Liver (tissue), 10 donors: ENCODE measurements at places on chromosomes 4 and X. TPM values are rescaled to one million over a fixed set of nuclear protein-coding genes. Genes with fewer than 3 reads are reported as not detected.

The PWWP3B gene
- total RNA-seq: 2.2 TPM

DNA sequence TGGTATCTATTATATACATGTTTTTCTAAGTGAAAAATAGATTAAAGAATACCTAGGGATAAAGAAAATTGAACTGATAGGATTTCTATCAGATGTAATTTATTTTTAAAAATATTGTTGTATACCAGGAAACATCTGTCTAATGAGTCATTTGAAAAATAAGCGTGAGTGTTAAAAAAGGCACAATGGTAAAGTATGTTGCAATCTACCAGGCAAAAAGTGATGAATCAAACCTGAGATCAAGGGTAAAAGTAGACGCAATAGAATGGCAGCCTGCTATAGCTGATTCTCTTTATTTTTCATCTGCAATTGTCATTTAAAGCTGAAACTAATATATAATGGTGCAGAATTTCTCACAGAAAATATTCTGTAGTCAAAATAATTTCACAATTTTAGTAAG is 1119.6 kb downstream of the PCDH18 start:
- no peak for DNase-seq

The SLC4A4 gene
- 36.7 TPM for total RNA-seq

- no peak for DNase-seq
Measured at GRCh38 chr4:91448668-91449330, 855.0 kb upstream of the GRID2 start.

- DNase-seq: no peak
Measured at GRCh38 chr4:15253349-15253748, 174.5 kb upstream of the C1QTNF7 start.

The RGN gene
- 27.8 TPM for total RNA-seq

The DDX60 gene
- total RNA-seq: 9.7 TPM

GRCh38 chrX:55033429-55033828 is 2.7 kb upstream of the ALAS2 start:
- no peak for DNase-seq

DNA sequence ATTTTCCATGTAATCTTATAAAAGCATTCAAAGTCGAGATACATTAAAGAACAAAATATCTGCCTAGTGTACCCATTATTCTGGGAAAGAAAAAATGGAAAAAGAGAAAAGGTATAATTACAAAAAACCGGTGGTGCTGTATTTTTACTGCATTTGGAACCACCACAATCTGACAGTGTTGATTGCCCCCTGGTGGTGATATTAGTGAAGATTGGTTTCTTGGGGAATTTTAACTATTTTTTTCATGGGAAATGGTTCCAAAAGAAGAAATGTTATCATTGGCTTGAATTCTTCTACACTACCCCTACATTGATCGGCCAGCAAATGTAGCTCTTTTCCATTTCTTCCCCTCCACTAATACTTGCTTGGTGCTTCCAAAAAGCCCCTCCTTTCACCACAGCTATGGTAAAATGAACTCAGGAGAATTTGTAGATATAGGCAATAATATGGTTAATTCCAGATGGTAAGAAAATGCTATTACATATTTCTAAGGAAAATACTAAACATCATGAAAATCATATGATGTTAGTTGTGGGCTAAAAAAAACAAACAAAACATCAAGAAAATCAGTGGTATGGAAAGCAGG is 50.0 kb downstream of the COX18 start:
- DNase-seq: no peak

- DNase-seq: no peak
Measured at GRCh38 chr4:77196866-77197265, 39.9 kb downstream of the CCNG2 start.

The ARHGAP36 gene
- total RNA-seq: not detected

- DNase-seq: no peak
Measured at GRCh38 chr4:1075225-1075624, 38.1 kb downstream of the RNF212 start.

The ZFYVE28 gene
- 6.1 TPM for total RNA-seq

- DNase-seq: no peak
Measured at GRCh38 chr4:33751050-33751449, 2493.3 kb downstream of the ARAP2 start.

The DMP1 gene
- total RNA-seq: not detected

The STATH gene
- not detected for total RNA-seq

The MAGEE1 gene
- total RNA-seq: 0.25 TPM

DNA sequence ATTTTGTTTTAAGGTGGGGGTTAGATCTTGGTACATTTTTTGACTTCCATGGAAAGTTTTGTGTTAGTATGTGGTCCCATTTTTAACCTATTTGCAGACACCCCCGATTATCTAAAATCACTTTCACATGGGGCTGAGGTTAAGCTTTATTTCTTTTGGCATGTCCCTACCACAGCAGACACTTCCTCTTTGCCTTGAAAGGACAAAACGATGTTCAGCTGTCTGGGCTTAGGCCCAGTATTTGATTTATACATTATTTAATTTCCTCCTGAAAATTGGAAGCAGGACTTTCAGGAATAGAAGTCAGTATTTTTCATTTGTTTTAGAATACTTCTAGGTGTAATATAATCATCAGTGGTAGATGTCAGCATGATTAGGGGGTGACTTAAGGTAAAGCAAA is 112.4 kb upstream of the SPRY1 start:
- DNase-seq: no peak

DNA sequence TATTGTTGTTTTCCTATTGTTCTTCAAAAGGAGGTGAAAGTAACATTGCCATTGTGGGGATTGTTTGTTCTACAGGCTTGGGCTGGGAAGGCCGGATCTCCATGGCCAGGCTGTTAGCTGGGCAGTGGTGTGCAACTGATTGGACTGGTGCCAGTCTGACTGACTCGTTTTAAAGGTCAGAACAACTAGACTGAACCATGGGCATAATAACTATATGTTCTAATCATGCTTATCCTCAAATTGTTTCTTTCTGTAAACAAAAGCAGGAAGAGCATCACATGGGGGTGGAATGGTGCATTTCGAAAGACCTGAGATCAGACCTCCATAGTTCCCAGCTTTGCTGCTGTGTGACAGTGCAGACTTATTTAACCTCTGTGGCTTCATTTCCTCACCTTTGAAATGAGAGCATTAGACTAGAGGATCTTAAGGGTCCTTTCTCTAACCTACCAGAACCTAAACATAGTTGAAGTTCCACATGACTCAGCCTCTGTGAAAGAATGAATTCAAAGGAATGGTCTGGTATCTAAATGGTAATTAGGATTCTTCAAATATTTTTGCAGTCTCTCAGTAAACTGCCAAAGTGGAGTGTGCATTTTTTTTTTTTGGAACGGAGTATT is 66.7 kb upstream of the PGRMC2 start:
- DNase-seq: peak; percentile 38

- DNase-seq: no peak
Measured at GRCh38 chr4:46931981-46932380, 22.9 kb upstream of the COX7B2 start.

GRCh38 chrX:148540114-148540513 is 39.7 kb downstream of the AFF2 start:
- no peak for DNase-seq

DNA sequence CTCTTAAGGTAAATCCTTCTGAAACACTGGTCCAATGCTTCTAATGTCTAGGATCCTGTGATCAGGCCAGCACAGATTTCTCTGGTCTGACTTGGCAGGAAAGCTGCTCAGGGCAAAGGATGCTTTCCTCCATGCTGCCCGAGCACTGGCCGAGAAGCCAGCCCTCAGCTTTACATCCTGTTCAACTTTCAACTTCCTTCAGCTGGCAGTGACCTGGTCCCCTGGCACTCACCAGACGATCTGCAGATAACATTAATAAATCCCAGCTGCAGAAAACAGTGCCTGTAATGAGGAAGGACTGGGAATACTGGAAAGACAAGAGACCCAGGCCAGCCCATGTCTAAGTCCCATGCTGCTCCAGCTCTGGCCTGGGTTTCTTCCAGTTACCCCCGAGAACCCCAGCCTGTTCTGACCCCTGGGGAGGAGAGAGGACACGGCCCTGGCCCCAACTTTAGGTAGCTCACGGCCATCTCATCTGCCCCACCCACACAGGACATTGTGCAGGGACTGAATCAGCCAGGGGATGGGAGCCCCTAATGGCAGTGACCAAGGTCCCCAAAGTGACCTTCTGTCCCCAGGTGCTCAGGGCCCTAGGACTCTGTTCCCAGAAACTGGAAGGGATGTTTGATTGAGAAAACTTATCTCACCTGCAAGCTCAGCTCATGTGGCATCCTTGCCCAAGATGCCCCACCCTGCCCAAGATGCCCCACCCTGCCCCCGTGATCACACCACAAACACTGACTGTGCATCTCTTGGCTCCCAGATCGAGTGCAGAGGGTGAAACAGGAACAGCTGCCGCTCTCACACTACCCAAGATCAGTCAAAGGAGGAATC is 28.0 kb downstream of the JAKMIP1 start:
- DNase-seq: no peak

DNA sequence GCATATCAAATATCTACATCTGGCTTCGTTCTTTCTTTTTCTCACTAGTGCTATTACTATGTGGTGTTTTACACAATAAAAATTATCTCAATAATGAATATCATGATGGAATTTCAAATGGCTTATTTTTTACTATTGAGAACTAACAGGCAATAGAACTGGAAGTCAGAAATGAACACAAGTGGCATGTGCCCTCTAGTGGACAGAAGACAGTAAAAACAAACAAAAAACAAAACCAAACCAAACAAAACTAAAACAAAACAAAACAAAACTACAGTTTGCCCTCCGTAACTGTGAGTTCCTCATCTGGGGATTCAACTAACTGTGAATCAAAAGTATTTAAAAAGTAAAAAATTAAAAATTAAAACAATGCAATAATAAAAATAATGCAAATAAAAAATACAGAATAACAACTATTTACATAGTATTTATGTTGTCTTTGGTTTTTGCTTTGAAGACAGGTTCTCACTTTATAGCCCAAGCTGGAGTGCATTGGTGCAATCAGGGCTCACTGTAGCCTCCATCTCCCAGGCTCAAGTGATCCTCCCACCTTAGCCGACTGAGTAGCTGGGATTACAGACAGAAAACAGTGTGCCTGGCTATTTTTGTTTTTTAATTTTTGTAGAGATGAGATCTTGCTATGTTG is 195.6 kb upstream of the TACR3 start:
- DNase-seq: no peak

The H2BW2 gene
- not detected for total RNA-seq

- no peak for DNase-seq
Measured at GRCh38 chr4:6908432-6909112, 1.1 kb upstream of the TBC1D14 start.

DNA sequence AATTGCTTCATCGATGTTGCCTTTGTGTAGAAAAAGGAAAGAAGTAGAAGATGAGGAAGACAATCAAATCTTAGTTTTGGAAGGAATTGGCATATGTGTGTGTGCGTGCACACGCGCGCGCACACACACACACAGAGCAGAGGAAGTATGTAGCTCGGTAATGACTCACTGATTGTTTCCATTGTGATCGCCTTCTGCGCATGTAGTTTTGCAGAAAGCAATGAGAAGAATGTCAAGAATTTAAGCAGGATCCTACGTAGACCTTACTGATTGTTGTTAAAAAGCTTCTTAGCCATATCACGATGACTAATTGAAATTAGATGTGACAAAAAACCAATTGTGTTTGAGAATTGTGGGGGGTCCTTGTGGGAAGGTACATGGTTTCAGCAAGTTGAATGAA is 12.8 kb upstream of the LIMCH1 start:
- DNase-seq: no peak

- no peak for DNase-seq
Measured at GRCh38 chr4:53618321-53618720, 27.0 kb upstream of the LNX1 start.

- no peak for DNase-seq
Measured at GRCh38 chrX:48996969-48997368, 5.1 kb downstream of the GRIPAP1 start.

DNA sequence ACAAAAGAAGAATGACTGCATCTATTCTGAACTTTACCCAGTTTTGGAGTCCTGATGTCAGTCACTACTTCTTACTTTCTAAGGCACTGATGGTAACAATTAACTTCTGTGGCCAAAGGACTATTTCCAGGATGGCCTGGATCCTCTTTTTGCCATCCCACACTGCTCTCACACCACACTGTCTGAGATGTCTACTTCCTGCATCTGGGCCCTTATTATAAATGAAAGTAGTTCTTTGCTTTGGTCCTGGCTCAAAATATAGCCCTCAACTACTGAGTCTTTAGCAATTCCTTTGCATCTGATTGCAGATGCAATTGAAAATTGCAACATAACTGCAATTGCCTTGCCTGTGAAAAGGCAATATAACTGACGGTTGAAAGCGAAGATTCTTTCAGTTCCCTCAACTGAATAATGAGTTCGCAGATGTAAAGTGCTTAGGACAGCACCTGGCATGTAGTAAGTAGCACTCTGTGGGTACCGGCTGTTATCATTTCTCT is 44.2 kb downstream of the COQ2 start:
- DNase-seq: no peak

- no peak for DNase-seq
Measured at GRCh38 chr4:100113096-100113495, 77.2 kb downstream of the DDIT4L start.

The PAGE4 gene
- not detected for total RNA-seq

- DNase-seq: no peak
Measured at GRCh38 chrX:109707319-109707718, 25.7 kb downstream of the ACSL4 start.

- DNase-seq: no peak
Measured at GRCh38 chr4:10028910-10029309, 7.6 kb upstream of the SLC2A9 start.

The AKAP14 gene
- not detected for total RNA-seq

- no peak for DNase-seq
Measured at GRCh38 chrX:65976161-65976560, 63.7 kb downstream of the VSIG4 start.

DNA sequence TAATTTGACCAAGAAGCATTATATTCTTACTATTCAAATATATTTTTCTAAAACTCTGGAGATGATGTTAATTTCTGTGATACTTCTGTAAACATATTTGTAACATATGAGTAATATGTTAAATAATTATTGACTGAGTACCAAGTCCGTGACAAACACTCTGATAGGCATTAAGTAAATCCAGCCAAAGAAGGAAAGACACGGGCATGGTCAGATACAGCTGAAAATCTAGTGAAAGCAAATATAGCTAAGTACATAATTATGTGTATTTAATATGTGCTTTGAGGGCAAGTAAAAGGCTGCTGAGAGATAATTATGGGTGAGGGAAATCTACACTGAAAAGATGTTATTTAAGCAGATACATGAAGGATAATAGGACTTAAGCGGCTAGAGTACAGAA is 1263.6 kb upstream of the ADGRL3 start:
- DNase-seq: no peak

- DNase-seq: no peak
Measured at GRCh38 chrX:12137951-12138360, 317 bp upstream of the FRMPD4 start.

GRCh38 chr4:70299643-70300042 is 35.1 kb upstream of the CABS1 start:
- DNase-seq: no peak

The GAGE10 gene
- not detected for total RNA-seq

DNA sequence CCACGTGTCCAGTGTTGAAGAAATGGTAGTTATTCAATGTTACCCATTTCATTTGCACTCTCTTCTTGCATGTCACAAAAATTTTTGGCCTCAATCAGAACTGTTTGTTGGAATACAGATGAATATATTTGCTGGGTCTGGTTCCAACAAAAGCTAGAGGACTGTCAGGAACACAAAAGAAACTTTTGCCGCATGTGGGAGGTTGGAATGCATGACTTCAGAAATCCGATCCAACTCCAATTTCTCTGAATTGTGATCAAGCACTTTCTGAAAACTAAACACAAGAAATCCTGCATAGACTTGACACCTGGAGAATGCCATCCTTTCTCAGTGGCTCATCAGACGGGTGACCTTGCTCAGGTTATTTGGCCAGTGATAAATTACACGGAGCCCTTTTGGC is 15.4 kb downstream of the SETD7 start:
- no peak for DNase-seq

The CT47B1 gene
- total RNA-seq: not detected
